ENCODE measurements at places on chromosomes 1 and 21.

DNA sequence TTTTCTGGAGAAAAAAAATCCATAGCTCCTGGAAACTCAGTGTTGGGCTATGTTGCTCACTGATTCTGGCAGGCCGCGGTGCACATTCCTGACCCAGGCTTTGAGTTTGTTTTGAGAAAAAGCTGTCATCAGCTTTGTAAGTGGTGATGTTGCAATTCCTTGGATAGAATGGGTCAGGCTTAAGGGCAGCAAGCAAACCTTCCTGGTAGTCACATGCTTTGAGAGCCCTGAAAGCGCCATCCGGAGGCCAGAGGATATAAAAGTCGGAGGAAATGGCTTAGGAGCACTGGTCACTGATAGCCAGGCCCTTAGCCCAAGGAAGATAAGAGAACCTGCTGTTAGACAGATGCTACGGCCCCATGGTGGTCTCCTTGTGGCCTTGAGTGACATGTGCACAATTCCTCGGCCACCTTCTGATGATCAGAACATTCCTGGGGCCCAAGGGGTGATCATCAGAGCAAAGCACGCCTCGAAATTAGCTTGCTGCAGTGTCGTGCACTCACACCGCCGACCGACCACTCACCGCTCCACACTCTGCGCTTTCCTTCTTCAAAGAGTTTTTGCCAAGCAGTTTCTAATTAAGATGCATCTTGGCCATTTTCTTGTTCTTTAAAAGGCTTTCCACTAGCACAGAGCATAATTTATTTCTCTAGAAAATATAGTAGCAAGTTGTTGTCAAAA is 78.6 kb downstream of the MAN1C1 start:
- peak; percentile 92 for DNase-seq

DNA sequence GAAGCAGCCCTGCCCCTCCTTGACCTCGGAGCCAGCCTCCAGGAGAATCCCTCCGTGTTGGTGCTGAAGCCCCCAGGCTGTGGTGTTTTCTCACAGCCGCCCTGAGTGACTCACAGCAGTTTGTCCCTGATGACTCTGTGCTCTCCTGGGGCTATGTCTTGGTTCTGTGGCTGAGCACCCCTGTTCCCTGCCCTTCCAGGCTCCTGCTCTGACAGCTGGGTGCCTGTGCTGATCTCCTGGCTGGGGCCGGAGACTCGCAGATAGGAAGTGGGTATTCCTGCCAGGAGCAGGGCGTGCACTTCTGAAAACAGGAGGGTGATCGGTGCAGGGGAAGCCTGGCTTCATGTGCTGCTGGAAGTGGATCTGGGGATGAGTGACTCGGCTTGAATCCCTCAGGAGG is 34.5 kb downstream of the POFUT2 start:
- peak; percentile 92 for DNase-seq

DNA sequence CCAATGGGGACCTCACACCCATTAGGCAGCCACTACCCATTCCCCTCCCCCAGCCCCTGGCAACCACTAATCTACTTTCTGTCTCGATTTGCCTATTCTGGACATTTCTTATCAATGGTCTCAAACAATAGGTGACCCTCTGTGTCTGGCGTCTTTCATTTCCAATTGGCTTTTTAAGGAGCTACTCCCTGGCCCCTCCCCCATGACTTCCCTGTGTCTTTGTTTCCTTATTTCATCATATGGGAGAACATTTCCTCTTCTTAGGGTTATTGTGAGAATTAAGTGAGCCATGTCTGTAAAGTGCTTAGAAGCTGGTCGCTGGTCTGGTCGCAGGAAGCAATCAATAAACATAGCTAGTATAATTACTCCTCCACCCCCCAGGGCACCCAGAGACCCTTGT is 80.9 kb downstream of the SPSB1 start:
- no peak for DNase-seq

GRCh38 chr1:26556111-26556510 is 26.6 kb downstream of the RPS6KA1 start:
- DNase-seq: no peak

- peak; percentile 50 for DNase-seq
Observed at GRCh38 chr1:220219865-220220698, 52.2 kb downstream of the RAB3GAP2 start.

DNA sequence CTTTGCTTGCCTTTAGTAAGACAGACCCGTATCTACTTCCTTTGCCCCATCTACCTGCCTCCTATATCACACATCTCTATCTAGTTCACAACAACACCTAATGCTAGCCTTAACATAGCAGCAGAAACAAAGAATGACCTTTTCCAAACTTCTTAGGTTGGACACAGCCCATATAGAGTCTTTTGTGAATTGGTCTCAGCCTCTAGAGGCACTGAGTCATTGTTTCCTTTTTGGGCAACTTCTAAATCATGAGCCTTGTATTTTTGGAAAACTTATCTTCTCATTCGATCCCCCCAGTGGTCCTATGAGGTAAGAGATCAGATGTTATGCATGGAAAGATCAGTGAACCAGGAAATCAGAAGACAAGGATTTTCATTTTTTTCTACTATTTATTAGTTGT is 679.4 kb upstream of the USP24 start:
- DNase-seq: no peak

DNA sequence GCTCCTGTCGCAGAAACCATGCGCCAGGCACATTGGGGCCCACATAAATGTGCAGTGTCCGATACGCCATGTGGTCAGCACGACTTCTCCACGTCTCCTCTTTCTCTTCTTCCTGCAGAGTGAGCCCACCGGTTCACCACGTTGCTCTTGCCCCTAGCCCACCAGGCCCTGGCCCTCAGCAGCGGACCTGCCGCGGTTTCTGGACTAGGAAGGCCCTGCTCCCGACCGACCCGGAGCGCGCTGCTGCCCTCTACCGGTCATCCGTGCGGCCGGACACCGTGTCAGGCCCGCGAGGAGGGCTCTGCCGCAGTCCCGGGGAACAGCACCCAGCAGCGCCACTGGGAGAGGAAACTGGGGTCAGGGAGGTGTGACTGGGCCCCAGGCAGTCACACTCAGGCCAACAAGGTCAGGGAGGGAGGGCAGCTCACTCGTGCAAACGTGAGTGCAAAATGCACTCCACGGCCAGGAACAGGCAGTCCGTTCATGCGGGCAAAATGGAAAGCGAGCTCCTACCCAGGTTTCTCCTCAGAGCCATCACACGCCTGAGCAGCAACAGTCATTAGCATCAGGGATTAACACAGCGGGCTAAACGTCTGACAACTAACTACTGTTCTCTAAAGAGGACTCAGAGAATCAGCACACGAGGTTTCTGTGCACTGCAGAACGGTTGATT is 13.7 kb downstream of the TLR5 start:
- DNase-seq: peak; percentile 86

DNA sequence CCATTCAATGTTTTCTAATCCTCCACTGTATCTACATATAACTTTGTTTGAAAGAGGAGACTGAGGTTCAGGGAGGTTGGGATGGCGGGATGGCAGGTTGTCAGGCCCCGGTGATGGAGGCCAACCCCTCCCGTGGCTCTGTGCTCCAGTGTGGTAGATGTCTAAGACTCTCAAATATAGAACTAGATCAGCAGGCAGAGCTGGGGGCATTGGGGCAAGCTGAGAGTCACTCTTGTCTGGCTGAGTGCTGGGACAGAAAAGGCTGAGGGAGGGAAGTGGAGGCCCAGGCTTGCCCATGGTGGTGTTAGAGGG is 1.7 kb downstream of the IL6R start:
- no peak for DNase-seq

DNA sequence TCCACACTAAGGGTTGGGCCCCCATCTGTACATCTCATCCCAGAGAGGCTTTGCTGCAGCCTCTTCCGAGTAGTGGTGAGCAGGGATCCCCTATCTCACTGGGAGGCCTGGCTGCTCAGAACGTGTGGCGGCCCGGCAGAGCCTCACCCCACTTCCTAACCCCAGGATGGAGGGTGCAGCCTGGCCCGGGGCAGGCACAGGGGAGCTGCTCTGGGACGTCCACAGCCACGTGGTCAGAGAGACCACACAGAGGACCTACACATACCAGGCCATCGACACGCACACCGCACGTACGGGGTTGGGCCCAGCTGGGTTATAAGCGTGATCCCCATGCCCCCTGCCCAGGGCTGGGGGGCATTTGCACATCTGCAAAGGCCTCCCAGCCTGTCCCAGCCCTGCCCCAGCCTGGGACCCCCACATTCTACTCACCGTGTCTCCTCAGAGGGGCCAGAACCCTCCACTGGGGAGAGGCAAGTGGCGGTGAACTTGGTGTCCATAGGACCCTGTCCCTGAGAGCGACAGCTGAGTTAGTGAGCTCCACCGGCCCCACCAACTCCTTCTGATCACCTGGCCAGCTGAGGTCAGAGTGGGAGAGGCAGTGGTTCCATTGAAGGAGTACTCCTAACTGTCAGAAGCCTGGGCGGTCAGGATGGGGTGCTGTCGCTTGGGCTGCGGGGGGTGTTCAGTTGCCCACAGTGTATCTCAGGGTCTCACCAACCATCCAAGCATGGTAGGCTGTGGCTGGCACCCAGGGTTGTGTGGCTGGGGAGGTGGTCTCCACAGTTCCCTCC is 41.2 kb downstream of the TRIM11 start:
- no peak for DNase-seq

- DNase-seq: peak; percentile 66
Observed at GRCh38 chr1:227388214-227389168, 70.2 kb upstream of the CDC42BPA start.

DNA sequence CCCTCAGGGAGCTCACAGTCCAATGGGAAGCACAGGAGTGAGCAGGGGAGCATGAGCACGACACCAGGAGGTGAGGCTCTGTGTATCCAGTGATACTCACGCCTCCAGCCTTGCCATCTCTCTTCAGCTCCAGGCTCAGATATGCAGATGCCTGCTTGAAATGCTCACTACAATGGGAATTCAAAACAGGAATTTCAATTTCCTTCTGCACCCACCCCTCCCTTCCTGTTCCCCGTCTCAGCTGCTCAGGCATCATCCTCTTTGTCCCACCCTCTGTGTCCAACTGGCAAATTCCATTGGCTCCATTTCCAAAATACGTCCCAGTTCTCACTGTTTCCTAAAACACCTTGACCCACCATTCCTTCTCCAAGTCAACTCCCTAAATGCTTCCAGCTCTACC is 58.9 kb downstream of the FBXO2 start:
- no peak for DNase-seq

GRCh38 chr1:156006666-156007376 is 13.9 kb downstream of the SSR2 start:
- peak; percentile 93 for DNase-seq

DNA sequence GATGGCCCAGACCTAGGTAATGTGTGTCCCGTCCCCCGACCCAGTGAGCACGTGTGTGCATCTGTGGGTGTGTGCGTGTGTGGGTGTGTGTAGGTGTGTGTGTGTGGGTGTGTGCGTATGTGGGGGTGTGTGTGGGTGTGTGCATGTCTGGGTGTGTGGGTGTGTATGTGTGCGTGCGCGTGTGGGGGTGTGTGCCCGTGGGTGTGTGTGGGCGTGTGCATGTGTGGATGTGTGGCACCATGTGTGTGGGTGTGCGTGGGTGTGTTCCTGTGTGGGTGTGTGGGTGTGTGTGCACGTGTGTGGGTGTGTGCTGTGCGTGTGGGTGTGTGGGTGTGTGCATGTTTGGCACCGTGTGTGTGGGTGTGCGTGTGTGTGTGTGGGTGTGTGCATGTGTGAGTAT is 309.5 kb downstream of the KIF26B start:
- no peak for DNase-seq

GRCh38 chr1:182791281-182792179 is 2.0 kb downstream of the NPL start:
- DNase-seq: no peak

DNA sequence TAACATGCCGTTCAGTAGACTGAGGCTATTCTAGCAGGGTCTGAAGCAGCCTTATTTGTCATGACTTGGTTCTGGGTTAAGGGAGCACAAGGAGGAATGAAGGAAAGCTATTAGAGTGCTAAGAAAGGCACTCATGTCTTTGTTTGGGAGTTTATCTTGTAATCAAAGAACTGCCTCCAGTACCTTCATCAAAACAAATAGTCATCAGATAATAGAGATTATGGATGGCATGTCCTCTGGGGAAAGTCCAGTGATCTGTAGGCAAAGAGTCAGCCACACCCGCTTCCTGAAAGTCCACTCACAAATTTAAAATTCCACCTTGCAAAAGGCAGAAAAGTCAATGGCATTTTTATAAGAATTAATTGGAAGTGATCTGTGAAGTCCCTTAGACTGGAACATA is 56.8 kb downstream of the ESRRG start:
- DNase-seq: no peak

GRCh38 chr1:229655781-229656180 is 29.7 kb downstream of the URB2 start:
- DNase-seq: no peak

DNA sequence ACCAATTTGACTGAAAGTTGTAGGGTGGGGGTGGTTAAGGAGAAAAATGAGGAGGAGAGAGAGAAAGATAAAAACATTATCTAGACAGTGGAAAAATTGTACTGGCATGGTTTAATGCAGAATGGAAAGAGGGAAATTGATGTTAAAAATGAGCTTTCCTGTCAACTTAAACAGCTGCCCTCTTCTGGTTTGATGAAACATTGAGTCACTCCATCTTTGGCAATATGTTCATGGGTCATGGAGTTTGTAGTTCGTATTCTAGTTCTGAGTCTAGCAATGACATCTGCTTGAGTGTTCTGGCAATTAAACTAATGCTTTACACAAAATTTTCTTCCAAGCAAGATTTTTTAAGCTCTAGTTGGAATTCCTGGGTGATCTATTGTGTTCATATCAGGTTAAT is 9.6 kb downstream of the ZNF648 start:
- DNase-seq: no peak

DNA sequence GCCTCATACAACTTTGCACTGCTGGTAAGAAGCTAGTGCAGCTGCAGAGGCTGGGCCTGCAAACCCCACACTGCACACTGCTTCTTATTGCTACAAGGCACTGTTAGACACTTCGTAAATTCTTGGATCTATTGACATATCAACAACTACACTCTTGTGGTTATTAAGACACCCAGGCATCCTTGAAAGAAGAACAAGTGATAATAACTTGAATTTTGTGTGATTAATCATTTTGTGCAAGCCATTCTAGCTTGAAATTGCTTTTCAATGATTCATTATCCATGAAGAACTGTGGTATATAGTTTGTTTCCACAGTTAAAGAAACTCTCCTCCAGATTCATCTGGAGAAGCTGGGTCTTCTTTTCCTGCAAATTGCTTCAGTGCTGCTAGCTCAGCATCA is 33.7 kb upstream of the IFI44L start:
- no peak for DNase-seq

GRCh38 chr21:44593598-44594405 is 1.5 kb upstream of the KRTAP10-6 start:
- no peak for DNase-seq

- no peak for DNase-seq
Observed at GRCh38 chr1:1967151-1967550, 36.4 kb downstream of the CFAP74 start.

- no peak for DNase-seq
Observed at GRCh38 chr1:72946903-72947499, 664.7 kb upstream of the NEGR1 start.

DNA sequence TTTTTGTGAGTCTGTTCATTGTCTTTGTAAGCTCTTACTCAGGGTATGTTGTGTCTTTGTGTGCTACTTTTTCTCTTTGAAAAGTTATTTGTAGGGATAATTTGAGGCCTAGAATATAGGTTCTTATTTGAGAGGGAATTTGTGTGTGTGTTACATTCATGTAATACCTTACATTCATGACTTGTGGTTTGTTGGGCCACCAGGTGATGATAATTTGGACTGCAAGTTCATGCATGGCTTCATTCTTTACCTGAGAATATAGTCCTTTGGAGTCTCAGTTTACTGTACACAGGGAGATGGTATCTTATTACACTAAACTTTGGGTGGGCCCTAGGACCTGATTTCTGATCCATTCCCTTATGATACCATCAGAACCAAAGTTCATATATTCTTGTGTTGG is 51.8 kb upstream of the FASLG start:
- DNase-seq: no peak

GRCh38 chr1:162387226-162388082 is 5.9 kb downstream of the C1orf226 start:
- DNase-seq: peak; percentile 38
